ENCODE measurements at places on chromosomes 13 and 19.

- DNase-seq: no peak
These were observed 15.6 kb downstream of the NUCB1 start for GRCh38 chr19:48915757-48916156.

DNA sequence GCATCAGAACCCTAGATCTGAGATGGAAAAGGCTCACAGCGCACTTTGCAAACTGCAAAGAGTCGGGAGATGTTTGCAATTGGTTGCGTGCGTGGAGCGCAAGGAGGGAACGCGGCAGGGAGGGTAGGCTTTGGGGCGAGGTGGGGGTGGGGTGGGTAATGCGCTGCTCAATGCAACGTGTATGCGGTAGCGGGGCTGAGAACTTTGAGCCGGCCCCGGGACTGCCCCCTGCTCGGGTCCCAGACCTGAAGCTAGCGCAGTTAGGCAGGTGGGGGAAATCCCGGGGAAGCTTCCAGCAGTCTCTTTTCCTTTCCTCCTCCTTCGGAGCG, 971 bp downstream of the FOSB start:
- peak; percentile 23 for DNase-seq

DNA sequence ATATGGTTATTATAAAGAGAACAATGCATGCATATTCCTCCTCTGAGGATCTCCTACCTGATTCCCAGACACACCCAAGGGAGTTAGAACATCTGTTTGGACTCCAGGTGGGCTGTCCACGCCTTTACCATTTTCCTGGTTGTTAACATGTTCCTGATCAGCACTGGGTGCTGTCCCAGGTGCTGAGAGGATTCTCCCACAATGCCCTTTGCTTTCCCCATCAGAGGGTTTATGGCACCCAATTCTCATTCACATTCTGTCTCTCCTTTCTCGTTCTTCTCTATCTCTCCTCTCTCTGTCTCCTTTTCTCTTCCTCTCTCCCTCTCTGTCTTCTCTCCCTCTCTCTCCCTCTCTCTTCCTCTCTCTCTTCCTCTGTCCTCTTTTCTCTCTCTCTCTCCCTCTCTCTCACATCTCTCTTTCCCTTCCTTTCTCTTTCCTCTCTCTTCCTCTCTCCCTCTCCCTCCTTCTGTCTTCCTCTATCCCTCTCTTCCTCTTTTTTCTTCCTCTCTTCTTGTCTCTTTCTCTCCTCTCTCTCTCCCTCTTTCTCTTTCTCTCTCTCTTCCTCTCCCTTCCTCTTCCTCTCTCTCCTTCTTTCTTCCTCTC, 3.3 kb upstream of the RDH13 start:
- no peak for DNase-seq

DNA sequence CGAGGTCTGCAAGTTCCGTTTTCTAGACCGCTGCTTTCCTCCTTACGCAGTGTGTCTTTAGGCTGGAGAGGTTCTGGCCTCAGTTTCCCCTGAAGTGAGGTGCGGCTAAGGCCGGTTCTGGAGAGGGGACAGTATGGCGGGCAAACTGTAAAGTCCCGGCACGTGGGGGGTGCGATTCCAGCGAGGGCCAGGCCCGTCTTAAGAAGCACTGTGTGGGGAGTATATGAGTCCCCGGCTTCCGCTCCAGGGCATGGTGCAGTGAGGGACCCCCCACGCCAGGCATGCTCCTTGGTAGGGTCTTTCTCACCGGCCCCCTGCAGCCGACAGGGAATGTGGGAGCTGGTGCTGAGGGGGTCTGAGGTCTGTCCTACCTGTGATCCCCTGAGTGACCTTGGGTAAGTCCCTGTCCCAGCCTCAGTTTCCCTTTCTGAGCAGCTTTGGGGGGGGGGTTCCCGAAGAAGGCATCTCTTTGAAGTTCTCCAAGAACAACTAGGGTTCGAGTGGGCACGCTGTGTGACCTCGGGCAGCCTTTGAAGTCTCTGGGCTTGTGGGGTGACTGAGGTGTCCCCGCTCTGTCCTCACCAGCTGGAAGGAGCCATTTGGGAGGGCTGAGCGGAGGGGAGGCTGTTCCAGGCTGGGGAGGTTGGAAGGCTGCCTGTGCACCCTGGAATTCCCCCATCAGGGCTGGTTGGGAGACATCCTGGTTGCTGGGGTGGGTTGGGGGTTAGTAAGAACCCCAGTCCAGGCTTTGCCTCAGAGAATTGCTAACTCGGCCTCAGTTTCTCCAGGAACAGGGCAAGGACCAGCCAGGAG, 1.5 kb downstream of the NFIC start:
- no peak for DNase-seq

GRCh38 chr13:55516610-55517009, 1624.1 kb upstream of the PRR20A start:
- no peak for DNase-seq

DNA sequence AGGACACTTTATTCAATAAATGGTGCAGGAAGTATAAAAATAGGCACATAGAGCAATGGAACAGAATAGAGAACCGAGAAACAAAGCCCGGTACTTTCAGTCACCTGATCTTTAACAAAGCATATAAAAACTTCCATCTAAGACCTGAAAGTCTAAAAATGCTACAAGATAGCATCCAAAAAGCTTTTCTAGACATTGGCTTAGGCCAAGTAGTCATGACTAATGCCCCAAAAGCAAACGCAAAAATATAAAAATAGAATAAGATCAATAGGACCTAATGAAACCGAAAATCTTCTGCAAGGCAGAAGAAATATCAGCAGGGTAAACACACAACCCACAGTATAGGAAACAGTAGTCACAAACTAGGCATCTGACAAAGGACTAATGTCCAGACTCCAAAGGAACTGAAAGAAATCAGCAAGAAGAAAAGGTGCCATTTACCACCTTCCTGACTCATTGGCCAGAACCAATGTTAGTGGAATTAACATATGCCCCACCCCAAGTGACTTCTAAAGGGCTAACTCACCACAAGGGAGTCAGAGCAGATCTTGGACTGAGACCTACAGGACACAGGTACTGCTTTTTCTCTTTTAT, 40.8 kb upstream of the CEACAM21 start:
- no peak for DNase-seq

DNA sequence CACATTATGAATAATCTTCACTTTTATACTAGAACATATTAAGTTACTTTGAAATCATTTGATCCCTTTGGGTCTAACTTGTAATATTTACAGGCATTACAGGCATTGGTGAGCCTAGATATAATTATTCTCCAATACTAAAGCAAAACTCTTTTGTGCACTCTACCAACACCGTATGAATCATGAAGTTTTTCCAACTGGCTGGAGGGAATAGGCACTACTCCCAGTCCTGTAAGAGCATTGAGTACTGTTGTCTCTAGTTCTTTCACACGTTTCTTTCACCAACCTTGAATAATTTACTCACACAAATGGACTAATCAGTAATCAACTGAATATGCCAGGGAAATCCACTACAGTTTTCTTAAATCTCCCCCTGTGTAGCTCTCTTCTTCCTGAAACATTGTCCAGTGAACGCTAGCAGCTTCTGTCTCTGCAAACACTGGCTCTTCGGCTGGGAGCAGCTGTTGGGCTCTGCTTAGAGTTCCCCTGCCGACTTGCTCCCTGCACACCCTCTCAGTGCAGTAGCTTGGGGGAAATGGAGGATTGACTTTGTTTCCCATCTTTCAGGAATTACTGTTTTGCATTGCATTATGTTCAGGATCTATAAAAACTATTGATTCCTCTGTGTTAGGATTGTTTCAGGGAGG, 476.7 kb downstream of the RFC3 start:
- DNase-seq: no peak

DNA sequence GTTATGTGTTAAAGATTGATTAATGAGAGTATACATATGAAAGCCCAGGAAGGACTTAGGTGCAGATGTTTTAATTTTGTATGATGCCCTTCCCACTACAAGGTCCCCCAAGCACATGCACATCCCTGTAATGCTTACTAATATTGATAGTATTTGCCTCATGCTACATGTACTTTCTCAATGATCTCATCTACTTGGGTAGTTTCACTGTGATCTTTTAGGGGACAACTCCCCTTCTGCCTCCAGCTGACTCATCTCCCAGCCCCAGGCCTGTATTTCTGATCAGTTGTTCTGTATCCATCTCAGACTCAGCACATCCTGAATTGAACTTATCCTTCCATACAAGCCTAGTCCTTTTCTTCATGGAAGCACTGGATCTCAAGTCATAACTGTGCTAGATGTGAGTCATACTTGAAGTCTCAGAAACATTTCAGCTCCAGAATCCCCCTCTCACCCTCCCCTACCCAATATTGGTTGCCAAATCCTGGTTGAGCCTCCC, 49.4 kb upstream of the INTS6 start:
- peak; percentile 55 for DNase-seq

GRCh38 chr19:8700956-8701355, 2.4 kb upstream of the ACTL9 start:
- DNase-seq: no peak

Data from fibroblast of upper back skin (primary cell).